ENCODE measurements at places on chromosomes 3 and 15.

DNA sequence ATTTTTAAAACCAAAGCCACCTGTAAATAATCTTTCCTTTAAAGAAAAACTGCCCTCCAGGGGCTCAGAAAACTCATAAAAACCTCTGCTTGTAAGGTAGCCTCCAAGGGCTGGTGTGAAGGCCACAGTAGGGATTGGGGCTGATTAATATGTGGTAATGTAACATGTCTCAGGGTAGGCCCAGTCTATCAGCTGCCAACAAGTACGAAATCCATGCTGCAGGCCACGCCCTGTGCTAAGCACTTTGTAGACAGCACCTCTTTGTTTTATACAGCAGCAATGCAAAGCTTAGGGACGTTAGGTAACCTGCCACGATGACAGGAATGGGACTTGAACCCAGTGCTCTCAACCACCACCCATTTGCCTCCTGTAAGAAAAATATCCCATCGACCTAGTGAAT lies 65.6 kb upstream of the PRICKLE2 start:
- DNase-seq = no peak

DNA sequence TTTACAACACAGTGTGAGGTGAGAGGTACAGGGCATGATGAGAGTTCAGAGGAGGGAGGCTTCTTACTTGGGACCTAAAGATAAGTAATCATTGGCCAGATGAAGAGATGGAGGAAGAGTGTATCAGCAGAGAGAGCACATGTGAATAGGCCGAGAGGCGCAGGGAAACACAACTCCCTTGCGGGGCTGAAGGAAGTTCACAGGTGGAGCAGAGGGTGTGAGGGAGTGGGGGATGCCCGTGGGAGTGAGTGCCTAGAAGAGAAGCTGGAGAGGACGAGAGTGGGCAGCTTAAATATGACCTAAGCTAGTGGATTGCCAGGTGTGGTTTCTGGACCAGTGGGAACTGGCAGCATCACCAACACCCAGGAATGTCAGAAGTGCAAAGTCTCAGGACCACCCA lies 98.2 kb upstream of the TBC1D5 start:
- DNase-seq = no peak

- no peak for DNase-seq
Measured at GRCh38 chr15:88083811-88084760, 172.5 kb downstream of the NTRK3 start.

DNA sequence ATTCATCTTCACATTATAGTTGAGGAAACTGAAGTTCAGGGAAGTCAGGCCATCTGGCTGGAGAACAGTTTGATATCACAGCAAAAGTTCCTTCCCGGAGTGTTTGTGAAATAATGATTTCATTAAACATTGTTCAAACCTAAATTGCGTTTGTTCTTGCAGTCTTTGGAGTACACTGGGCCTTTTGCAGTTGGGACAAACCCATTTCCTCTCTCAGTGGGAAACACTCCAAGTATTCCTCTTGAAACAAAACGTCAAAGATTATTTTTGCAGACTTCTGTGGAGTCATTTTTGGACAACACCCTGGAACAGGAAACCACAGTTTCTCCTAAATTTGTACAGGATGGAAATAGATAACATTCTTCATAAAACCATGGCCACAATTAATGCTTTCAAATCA lies 287.5 kb downstream of the PTPRG start:
- no peak for DNase-seq

- DNase-seq = no peak
Measured at GRCh38 chr3:74906181-74906580, 291.7 kb upstream of the CNTN3 start.

DNA sequence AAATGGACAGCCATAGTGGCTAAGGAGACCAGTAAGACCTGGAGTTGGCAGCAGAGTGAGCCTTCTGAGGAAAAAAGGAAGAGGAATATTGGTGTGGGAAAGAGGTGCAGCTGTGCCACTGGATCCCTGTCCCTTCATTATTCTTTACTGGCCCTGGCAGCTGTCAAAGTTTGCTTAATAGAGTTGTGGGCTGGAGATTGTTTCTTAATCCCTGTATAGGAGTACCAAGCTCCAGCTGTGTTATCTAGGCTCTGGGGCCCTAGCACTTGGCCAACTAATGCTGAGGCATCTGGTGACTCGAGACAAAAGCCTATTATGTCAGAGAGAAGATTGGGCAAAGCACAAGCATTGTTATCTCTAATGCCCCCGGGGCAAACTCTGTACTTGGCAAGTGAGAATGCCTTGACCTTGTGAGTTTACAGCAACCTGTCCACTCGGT lies 61.4 kb downstream of the ZNF609 start:
- no peak for DNase-seq

DNA sequence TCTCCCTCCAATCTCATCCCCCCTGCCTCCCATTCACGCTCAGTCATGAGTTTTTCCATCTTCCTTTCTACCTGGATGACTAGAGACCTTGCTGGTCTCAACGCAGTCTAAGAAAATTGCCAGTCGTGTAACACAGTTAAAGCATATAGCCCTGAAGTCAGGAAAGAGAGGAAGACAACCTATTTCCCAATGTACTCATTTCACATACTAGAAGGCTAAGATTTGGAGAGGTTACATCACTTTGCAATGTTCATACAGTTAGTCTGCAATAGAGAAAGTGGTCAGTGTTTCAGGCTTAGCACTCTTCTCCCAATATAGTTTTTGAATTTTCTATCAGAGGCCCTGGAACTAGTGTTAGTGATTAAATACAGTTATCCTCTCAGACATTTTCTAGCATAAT lies 278.6 kb downstream of the EDEM1 start:
- DNase-seq = no peak

DNA sequence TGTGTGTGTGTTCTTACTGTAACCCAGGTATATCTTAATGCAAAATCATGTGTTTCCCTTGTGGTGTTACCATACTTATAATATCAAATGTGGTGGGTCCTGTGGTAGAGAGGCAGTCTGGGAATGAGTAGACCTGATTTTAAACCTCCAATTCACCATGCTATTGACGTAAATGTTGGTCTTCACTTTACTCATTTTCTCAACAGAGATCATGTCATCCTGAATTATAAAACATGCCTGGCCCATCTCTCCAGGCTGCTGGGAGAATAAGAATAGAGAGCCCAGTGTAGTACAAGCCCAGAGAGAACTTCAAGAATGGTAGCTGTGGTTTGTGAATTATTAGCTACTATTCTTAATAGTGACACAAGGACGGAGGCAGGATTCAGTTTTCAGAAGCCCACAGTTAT lies 88.1 kb downstream of the MBNL1 start:
- DNase-seq = no peak

- no peak for DNase-seq
Measured at GRCh38 chr15:42576040-42576594, 711 bp downstream of the STARD9 start.

DNA sequence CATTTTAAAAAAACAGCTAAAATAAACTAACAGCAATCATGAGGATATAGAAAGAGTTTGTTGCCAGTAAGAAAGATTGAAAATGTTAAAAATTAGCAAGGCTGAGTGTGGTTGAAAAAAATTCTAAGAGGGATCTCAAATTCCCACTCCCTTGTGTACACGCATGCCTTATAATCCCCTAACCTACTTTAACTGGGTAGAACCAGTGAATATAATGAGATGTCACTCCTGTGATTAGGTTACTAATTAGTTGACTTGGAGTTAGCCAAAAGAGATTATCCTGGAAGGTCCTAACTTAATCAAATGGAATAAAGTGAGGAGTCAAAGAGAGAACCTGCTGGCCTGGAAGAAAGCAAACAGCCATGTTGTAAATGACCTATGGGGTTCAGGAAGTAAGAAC lies 286.0 kb upstream of the TGFBR2 start:
- DNase-seq = no peak

- DNase-seq = no peak
Measured at GRCh38 chr15:40420071-40420713, 14.6 kb downstream of the IVD start.

DNA sequence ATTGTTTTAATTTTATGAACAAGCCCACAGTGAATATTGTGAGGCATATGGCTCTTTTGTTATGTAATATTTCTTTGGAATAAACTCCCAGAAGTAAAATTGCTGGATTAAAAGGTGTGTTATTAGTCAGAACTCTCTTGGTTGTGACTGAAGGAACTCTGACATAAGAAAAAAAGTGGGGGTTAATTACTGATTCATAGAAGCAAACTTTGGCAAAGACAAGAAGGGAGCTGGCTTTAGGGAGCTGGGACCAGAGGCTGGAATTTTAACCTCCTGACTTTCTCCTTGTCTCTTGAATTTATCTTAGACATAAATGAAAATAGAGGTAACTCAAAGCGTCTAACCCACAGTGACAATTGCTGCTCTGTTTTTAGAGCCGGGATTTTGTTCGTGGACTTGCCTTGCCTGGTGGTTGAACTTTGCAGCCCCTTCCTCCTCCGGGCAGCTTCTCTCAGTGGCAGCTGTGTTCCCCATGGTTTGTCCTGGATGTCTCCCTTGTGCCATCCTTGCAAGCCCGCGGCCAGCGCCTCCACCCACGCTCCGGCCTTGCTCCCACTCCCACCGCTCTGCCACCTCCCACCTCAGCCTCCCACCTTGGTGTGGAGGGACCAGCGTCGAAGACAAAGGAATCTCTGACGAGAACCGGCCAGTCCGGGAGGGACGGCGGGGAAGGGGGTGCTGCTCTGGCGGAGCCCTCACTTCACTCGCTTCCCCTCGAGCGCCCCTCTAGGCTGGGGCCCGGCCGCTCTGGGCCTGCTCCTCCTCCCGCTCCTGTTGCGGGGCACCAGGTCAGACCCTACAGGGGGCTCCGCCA lies 28.0 kb downstream of the ARHGAP31 start:
- DNase-seq = no peak

- DNase-seq = peak; percentile 77
Measured at GRCh38 chr3:172040078-172040980, 951 bp downstream of the FNDC3B start.

GRCh38 chr3:112904786-112905185 lies 58.1 kb upstream of the CD200R1L start:
- DNase-seq = no peak

GRCh38 chr3:56322862-56323261 lies 145.4 kb downstream of the ERC2 start:
- DNase-seq = no peak

DNA sequence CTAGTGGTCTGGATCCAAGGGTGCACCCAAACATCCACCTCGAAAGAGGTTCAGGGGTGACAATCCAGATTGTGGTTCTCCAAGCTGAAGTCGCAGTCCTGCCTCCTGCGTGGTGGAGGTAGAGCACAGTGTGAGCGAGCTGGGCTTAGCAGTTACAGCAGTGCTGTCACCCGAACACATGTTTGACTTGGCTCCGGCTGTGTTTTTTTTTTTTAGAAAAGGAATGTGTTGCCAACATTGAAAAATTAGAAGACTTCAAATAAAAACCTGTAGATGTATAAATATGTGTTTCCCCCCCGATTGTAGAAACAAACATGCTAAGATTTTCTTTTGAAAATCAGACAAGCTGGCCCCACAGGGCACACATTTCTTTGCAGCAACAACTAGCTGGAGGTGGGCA lies 530.8 kb downstream of the SHQ1 start:
- DNase-seq = no peak

DNA sequence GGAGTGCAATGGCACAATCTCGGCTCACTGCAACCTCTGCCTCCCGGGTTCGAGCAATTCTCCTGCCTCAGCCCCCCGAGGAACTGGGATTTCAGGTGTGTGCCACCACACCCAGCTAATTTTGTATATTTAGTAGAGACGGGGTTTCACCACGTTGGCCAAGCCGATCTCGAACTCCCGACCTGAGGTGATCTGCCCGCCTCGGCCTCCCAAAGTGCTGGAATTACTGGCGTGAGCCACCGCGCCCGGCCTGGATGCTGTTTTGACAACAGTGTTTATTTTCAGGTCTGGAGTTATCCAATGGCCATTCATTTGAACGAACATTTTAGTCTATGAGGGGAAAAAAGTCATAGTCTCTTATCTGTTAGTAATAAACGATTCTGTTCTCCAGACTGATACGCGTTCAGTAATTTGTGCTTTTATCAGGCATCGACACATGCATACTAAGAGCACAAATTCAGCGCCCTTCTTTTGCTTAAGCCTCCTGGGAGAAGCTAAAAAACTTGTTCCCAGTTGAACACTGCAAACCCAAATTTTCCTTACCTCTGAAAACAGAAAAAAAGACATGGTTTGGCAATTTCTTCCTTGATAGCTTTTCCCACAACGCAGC lies 1.3 kb downstream of the B3GALNT1 start:
- no peak for DNase-seq

DNA sequence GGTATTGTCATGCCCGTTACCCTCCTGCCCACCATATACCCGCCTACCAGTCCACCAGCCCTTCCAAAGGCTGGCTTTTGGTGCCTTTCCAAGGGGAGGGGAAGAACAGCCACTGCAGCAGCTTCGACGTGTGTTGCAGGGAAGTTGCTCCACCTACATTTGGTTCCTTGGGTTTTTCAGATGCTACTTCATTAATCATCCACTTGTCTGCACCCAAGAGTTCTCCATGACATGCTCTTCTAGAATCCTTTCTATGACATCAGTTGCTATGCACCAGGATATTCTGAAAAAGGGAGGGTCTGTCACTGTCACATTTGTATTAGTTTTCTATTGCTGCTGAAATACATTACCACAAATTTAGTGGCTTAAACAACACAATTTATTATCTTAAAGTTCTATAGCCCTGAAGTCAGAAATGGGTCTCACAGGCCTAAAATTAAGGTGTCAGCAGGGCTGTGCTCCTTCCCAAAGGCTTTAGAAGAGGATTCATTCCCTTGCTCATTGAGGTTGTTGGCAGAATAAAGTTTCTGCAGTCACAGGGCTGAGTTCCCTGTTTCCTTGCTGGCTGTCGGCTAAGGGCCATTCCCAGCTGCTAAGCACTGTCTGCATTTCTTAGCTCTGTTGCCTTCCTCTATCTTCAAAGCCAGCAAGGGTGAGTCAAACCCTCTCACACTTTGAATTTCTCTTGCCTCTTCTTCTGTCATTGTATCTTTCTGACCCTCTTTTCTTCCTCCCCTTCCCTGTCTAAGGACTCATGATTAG lies at the start of gene LYZL4:
TSS of gene LYZL4 (minus strand) at position 241 of the 762 bp plus-strand sequence. CDS start 3,359 bp downstream, outside the sequence.
- no peak for DNase-seq

Measured in renal cortex interstitium (tissue), 15 donors.